Panc1 (cell line): ENCODE measurements at places on chromosomes 7 and 10. TPM values are rescaled to one million over a fixed set of nuclear protein-coding genes. Genes with fewer than 3 reads are reported as not detected.

GRCh38 chr7:100745184-100745583 lies 11.8 kb downstream of the ZAN start:
- no peaks in the 10 kb centered on the region for H3K4me1 ChIP-seq
- H3K36me3 ChIP-seq: no peaks in the 10 kb centered on the region
- no peak overlapping the region for H3K27ac ChIP-seq
- no peak overlapping the region for H3K4me3 ChIP-seq

DNA sequence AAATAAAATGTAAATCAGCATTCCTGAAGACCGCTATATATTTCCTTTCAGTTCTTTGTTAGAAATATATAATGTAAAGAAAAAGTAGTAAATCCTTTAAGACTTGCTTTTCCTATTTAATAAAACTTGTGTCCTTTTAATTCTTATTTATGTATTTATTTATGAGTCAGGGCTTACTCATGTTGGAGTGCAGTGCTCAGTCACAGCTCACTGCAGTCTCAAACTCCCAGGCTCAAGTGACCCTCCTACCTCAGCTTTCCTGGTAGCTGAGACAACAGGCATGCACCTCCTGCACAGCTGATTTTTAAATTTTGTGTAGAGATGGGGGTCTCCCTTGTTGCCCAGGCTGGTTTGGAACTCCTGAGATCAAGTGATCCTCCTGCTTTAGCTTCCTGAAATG lies 724.5 kb downstream of the ANKRD7 start:
- no peak overlapping the region for H3K27ac ChIP-seq
- H3K4me1 ChIP-seq: no peaks in the 10 kb centered on the region
- H3K27me3 ChIP-seq: no peaks in the 10 kb centered on the region
- no peak overlapping the region for H3K4me3 ChIP-seq

GRCh38 chr7:42183547-42183946 lies 53.5 kb downstream of the GLI3 start:
- no peaks in the 10 kb centered on the region for H3K36me3 ChIP-seq
- H3K4me1 ChIP-seq: no peaks in the 10 kb centered on the region
- H3K4me3 ChIP-seq: no peak overlapping the region
- no peaks in the 10 kb centered on the region for H3K27me3 ChIP-seq

DNA sequence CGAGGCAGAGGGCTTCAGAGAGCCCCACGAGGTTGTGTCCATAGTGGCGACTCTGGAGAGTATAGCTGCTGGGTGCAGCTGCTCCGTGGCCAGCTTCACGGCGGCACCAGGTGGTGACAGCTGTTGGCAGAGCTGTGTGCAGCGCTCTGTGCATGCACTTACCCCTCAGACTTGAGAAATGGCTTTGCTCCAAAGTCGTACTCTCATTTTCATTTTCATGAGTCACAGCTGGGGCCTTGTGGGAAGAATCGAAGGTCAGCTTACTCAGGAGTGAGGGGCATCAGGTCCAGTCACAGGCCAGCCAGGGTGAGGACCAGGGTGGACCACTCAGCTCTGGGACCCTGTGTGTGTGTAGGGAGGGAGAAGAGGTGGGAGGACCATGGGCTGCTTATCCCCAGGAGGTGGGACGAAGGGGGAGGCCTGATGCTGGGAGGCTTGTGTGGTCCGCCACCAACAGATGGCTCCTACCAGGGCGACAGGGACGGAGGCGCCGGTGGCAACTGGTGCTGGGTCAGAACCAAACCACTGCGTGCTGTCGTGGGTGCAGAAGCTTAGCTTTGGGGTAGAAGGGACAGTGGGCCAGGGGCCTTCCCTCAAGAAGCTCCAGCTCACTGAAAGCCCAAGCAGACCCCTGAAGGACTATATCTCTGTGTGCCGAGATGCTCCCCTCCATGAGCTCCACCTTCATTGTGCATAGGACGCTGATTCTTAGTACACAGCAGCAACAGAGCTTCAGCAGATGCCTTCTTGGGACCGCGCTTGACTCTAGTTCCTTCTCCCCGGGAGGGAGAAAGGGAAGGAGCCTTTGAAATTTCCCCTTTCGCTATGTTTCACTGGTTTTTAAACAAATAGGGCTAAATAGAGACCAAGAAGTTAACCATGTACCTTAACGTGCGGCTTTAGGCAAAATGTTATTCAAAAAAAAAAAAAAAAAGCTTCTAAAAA lies 225.0 kb downstream of the CELF2 start:
- DNase-seq: no peak
- H3K4me3 ChIP-seq: no peak overlapping the region
- H3K27ac ChIP-seq: no peak overlapping the region
- no peaks in the 10 kb centered on the region for H3K36me3 ChIP-seq

GRCh38 chr7:17090751-17091150 lies 207.7 kb upstream of the AHR start:
- H3K4me3 ChIP-seq: no peak overlapping the region
- no peak for DNase-seq
- no peaks in the 10 kb centered on the region for H3K27me3 ChIP-seq

DNA sequence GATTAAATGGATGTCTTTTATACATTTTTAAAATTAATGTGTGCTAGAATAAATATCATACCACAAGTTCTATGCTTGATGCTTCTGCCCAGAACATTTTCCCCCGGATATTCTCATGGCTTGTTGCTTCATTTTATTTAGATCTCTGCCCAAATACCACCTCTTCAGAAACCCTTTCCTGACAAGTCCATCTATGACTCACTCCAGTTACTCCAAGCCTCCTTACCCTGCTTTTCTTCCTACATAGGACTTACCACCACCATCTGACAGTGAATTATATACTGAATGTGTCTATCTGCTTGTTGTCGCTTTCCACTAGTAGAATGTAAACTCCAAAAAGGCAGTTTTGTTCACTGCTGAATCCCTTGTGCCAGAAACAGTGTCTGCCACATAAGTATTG lies 19.1 kb upstream of the ERVW-1 start:
- H3K4me3 ChIP-seq: no peak overlapping the region
- no peaks in the 10 kb centered on the region for H3K27me3 ChIP-seq
- no peak for DNase-seq

DNA sequence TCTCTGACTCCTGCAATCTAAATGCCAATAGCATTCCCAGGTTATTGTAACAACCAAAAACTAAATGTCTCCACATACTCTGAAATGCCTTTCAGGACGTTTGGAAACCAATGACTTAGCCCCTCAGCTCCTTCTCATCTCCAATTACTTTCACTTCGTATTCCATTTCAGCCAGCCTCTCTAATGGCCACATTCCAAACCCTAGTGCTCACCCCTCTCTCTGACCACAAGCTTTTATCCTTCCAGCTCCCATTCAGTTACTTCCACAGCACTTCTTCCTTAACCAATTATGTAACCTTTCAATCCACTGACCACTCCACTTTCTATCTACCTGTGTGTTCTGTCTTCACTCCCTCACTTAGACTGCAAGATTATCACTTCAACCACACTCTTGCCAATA lies 4.3 kb downstream of the NOC3L start:
- H3K27ac ChIP-seq: peak overlapping the region; percentile 44
- peaks cover 49% of the 10 kb centered on the region for H3K36me3 ChIP-seq
- no peak for DNase-seq
- H3K27me3 ChIP-seq: no peaks in the 10 kb centered on the region

AKR1D1 gene
- not detected for total RNA-seq

- peaks cover 5% of the 10 kb centered on the region for H3K36me3 ChIP-seq
- H3K27me3 ChIP-seq: no peaks in the 10 kb centered on the region
- H3K4me3 ChIP-seq: no peak overlapping the region
- H3K4me1 ChIP-seq: peaks cover 20% of the 10 kb centered on the region
These were observed 5.3 kb downstream of the LARP4B start for GRCh38 chr10:926075-926698.

GRCh38 chr10:93749218-93749799 lies 8.4 kb upstream of the LGI1 start:
- no peak overlapping the region for H3K27ac ChIP-seq
- no peaks in the 10 kb centered on the region for H3K27me3 ChIP-seq
- peaks cover 15% of the 10 kb centered on the region for H3K4me1 ChIP-seq
- no peak overlapping the region for H3K4me3 ChIP-seq
- no peaks in the 10 kb centered on the region for H3K36me3 ChIP-seq

GRCh38 chr7:111900283-111900682 lies 305.9 kb downstream of the DOCK4 start:
- H3K4me1 ChIP-seq: no peaks in the 10 kb centered on the region
- H3K27me3 ChIP-seq: no peaks in the 10 kb centered on the region
- no peak overlapping the region for H3K27ac ChIP-seq
- H3K4me3 ChIP-seq: no peak overlapping the region

DNA sequence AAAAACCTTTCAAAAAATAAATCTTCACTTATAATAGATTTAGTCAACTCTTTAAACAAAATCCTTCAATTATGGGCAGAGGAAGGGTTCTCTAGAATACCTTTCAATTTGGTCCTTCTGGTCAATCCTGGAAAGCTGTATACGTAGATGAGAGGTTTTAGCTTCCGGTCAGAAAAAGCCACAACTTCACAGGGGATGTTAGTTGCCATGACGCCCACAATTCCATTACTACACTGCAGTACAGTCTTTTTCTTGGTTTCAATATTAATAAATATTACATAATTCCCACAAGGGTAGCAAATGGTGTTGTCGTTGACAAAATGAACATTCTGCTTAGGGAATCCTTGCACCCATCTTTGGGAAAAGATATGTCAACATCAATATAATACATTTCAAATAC lies 1.7 kb downstream of the CFAP43 start:
- DNase-seq: no peak
- H3K36me3 ChIP-seq: no peaks in the 10 kb centered on the region; the same call in 1 of the 2 replicates
- no peak overlapping the region for H3K27ac ChIP-seq
- H3K4me3 ChIP-seq: no peak overlapping the region
- H3K4me1 ChIP-seq: peaks cover 6% of the 10 kb centered on the region

HOXA11 gene
- total RNA-seq: 0.57 TPM

PRTFDC1 gene
- total RNA-seq: 3.0 TPM

GRCh38 chr10:8389630-8390029 lies 335.1 kb downstream of the GATA3 start:
- no peak overlapping the region for H3K27ac ChIP-seq
- no peaks in the 10 kb centered on the region for H3K36me3 ChIP-seq
- H3K4me1 ChIP-seq: no peaks in the 10 kb centered on the region
- no peak for DNase-seq

DNA sequence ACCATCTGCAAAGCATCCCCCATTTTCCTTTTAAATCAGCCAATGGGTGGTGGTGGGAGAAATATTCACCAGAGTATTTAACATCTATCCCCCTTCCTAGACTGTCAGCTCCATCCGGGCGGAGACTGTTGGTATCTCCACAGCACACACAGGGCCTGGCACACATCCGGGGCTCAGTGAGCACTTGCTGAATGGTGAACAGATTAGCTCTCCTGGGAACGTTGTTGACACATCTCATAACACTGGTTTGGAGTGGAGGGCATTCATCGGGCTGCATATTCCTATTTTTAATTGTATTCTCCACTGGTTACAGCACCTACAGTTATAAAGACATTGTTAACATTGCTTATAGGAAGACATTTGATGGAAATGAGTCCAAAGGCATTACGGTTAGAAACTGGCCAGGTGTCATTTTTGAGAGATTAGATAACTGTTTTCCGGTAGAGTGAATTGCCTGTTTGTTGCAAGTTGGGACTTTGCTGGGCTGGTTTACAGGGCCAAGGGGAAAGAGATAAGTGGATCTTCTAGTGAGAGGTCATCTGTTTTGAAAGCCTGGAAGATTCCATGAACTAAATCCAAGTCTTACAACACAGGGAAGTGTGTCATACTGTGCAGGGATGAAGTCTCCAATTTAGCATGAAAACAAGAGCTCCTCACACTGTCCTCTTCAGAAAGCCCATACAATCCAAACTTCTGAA lies 101.8 kb downstream of the EGFR start:
- peaks cover 31% of the 10 kb centered on the region for H3K4me1 ChIP-seq
- no peaks in the 10 kb centered on the region for H3K27me3 ChIP-seq
- H3K4me3 ChIP-seq: no peak overlapping the region

- H3K36me3 ChIP-seq: no peaks in the 10 kb centered on the region; the same call in 1 of the 2 replicates
- no peaks in the 10 kb centered on the region for H3K4me1 ChIP-seq
- H3K27me3 ChIP-seq: no peaks in the 10 kb centered on the region
- H3K27ac ChIP-seq: no peak overlapping the region
These were observed 615 bp upstream of the CNTNAP2 start for GRCh38 chr7:146115851-146116520.

GRCh38 chr10:82409671-82410070 lies 534.7 kb downstream of the NRG3 start:
- no peak for DNase-seq
- H3K4me3 ChIP-seq: no peak overlapping the region
- H3K27ac ChIP-seq: no peak overlapping the region
- H3K27me3 ChIP-seq: no peaks in the 10 kb centered on the region

- H3K4me3 ChIP-seq: no peak overlapping the region
- H3K27me3 ChIP-seq: no peaks in the 10 kb centered on the region
- H3K27ac ChIP-seq: no peak overlapping the region
- no peak for DNase-seq
- H3K4me1 ChIP-seq: no peaks in the 10 kb centered on the region
These were observed 18.8 kb upstream of the PPP1R9A start for GRCh38 chr7:94888551-94888950.

PLXNA4 gene
- 0.10 TPM for total RNA-seq

DNA sequence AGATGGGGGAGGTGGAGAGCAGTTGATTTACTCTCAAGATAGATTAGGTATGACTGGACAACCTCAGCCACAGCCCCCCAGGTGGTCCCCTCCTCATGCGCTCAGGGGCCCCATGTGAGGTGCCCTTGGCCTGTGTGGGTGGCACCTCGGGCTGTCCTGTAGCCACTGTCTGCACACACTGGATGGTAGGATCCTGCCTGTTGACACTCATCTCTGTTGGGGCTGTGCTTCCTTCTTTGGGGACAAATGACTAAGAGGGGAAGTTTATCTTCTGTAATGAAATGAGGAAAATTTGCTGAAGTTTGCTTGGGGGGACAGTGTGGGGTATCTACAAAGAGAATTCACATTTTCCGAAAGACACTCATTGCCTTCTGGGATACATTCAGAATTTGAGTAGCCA lies 53.6 kb upstream of the ANTXRL start:
- no peak for DNase-seq
- no peak overlapping the region for H3K4me3 ChIP-seq

DNA sequence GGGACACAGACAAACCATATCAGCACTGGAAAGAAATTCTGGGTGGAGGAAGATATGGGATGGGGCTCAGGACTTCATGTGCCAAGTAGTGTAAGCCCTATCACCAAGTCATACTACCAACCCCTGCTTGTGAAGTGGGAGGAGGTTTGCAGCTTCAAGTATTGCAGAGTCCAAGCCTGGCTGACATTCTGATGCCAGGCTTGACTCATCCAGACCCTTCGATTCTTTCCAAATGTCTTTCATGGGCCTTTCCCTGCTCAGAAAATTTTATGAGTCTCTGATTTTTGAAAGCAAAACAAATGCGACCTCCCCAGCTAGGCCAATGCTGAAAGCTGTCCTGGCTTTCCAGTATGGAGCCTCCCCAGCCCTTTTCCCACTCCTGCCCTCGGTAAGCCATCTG lies 45.1 kb upstream of the SMNDC1 start:
- no peak for DNase-seq
- H3K27ac ChIP-seq: no peak overlapping the region
- H3K4me3 ChIP-seq: no peak overlapping the region

- H3K27ac ChIP-seq: no peak overlapping the region
- H3K4me3 ChIP-seq: no peak overlapping the region
- no peaks in the 10 kb centered on the region; the same call in 1 of the 2 replicates for H3K36me3 ChIP-seq
- no peaks in the 10 kb centered on the region for H3K4me1 ChIP-seq
These were observed 6.1 kb upstream of the LAMB4 start for GRCh38 chr7:108136191-108136688.

SOSTDC1 gene
- total RNA-seq: not detected

- H3K27me3 ChIP-seq: no peaks in the 10 kb centered on the region
- no peak for DNase-seq
- no peak overlapping the region for H3K4me3 ChIP-seq
- H3K36me3 ChIP-seq: no peaks in the 10 kb centered on the region
These were observed 4.9 kb upstream of the YKT6 start for GRCh38 chr7:44195889-44196288.

- H3K4me1 ChIP-seq: no peaks in the 10 kb centered on the region
- H3K27ac ChIP-seq: no peak overlapping the region
- H3K4me3 ChIP-seq: no peak overlapping the region
- H3K27me3 ChIP-seq: no peaks in the 10 kb centered on the region
- DNase-seq: no peak
- H3K36me3 ChIP-seq: no peaks in the 10 kb centered on the region
These were observed 42.6 kb downstream of the CNOT4 start for GRCh38 chr7:135467207-135467711.
